ENCODE measurements at places on chromosomes 12 and 14. TPM values are rescaled to one million over a fixed set of nuclear protein-coding genes. Genes with fewer than 3 reads are reported as not detected.

The GPD1 gene
- total RNA-seq: 0.16 TPM

The CFAP73 gene
- not detected for total RNA-seq

The GPRC5D gene
- total RNA-seq: not detected

The SRRM4 gene
- total RNA-seq: not detected

The FGF23 gene
- total RNA-seq: not detected

The MANSC4 gene
- not detected for total RNA-seq

The HOTAIR gene
- total RNA-seq: not detected

The TEX52 gene
- total RNA-seq: not detected

The INHBC gene
- not detected for total RNA-seq

The SERPINA3 gene
- 66.7 TPM for total RNA-seq

The B4GALNT3 gene
- total RNA-seq: not detected

The WNT1 gene
- total RNA-seq: not detected

The HOXC13 gene
- not detected for total RNA-seq

The MMP17 gene
- 18.1 TPM for total RNA-seq

The SDR9C7 gene
- total RNA-seq: not detected

The TC2N gene
- total RNA-seq: 0.24 TPM

The IL22 gene
- total RNA-seq: not detected

The UBE3B gene
- total RNA-seq: 32.3 TPM

The SYNE3 gene
- 6.5 TPM for total RNA-seq

The SMCO3 gene
- total RNA-seq: not detected

The ST8SIA1 gene
- total RNA-seq: under 0.01 TPM

The PEX5 gene
- total RNA-seq: 17.5 TPM

The FAIM2 gene
- 3.5 TPM for total RNA-seq

The ATN1 gene
- 14.2 TPM for total RNA-seq

The RND1 gene
- 3.4 TPM for total RNA-seq

The FOXG1 gene
- total RNA-seq: not detected

The OR4K2 gene
- not detected for total RNA-seq

The FGF6 gene
- total RNA-seq: not detected

The LRRC10 gene
- not detected for total RNA-seq

The ESR2 gene
- 0.40 TPM for total RNA-seq

The RERGL gene
- total RNA-seq: not detected

The KRT74 gene
- total RNA-seq: not detected

The NOVA1 gene
- total RNA-seq: 6.1 TPM

The CLEC14A gene
- 3.4 TPM for total RNA-seq

The PTPRB gene
- total RNA-seq: 1.7 TPM

The SINHCAF gene
- 79.9 TPM for total RNA-seq

The PDE3A gene
- total RNA-seq: 3.6 TPM

The PTCSC3 gene
- not detected for total RNA-seq

All from epithelial cell of alveolus of lung (primary cell).